ENCODE measurements at places on chromosomes 4 and X. TPM values are rescaled to one million over a fixed set of nuclear protein-coding genes. Genes with fewer than 3 reads are reported as not detected.

DNA sequence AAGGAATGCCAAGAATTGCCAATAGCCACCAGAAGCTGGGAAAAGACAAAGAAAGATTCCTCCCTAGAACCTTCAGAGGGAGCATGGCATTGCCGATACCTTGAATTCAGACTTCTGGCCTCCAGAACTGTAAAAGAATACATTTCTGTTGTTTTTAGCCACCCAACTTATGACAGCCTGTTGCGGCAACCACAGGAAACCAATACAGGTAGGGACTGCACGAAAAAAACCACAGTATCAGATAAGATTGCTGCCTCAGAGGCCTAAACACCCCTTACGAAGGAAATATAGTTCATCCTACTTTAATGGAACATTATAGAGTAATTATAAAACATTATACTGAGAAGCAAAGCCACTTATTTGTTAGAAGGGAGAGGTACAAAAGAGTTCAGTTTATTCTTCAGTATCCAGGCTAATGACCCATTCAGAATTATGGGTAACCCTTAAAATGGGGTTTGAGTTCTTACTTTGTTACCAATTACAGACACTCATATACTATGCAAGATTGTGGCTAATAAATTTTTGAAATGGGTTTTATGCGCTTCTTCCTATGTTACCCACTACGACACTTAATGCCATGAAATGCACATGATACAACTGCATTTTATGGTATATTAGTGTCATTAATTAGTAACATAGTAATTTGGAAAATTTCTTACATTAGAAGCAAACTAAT is 37.4 kb upstream of the SMIM10L2A start:
- no peak for DNase-seq

- no peak for DNase-seq
Measured at GRCh38 chrX:11427453-11428071, 134.3 kb downstream of the AMELX start.

The MTTP gene
- 0.38 TPM for total RNA-seq

DNA sequence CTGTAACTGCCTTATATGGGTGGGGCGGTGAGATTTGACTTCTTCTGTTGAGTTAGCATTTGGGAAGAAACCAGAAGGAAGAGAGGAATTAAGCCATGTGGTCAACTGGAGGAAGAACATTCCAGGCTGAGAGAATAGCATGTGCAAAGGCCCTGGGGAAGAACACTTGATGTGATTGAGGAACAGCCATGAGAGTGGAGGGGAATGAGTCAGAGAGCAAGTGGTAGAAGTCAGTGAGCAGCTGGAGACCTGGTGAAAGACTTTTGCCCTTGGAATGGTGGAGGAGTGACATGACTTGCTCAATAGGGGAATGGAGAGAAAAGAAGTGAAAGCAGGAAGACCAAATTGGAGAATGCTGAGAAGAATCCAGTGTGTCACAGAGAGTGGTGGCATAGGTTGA is 327.8 kb upstream of the HAND2 start:
- no peak for DNase-seq

DNA sequence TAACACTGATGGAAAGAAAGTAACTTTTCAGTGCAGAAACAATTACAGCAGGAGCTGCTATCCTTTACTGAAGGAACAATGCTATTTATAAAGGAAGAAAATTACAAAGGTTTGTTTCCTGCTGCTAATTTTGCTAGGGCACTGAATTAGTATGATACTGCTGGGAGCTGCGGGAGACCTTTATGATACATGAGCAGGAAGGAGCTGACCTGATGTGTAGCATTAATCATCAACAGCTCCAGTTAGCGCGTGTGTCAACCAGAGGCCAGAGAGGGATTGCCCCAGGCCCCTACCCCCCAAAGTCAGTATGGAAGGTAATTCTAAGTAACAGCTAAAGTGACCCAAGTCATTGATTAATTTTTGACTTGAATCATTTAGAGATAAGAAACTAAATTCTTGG is 728.9 kb downstream of the PCDH18 start:
- DNase-seq = no peak

The PAGE4 gene
- total RNA-seq = not detected

GRCh38 chr4:57044279-57044678 is 65.6 kb downstream of the POLR2B start:
- no peak for DNase-seq

The GPAT3 gene
- total RNA-seq = 4.5 TPM

DNA sequence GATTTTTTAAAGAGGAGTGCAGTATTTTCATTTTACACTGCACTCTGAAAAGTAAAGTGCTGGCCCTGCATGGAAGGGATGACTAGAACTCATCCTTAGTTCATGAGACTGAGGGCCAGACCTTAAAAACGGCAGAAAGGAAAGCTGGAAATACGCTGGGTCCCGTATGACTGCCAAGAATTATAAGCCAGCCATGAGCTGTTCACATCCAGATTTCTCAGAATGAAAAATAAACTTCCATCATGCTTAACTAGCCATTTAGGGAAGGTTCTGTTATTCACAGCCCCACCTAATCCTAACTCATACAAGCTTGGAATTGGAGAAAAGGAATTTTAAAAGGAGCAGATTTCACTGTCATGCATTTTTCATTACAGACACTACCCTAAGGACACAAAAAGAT is 894.4 kb downstream of the FAT4 start:
- DNase-seq = no peak

Data from bronchial epithelial cell (primary cell).